CD4-positive, alpha-beta T cell treated with Interleukin-12 subunit alpha and Interleukin-12 subunit beta, for 1 hour (primary cell): ENCODE measurements at places on chromosomes 4 and X.

GRCh38 chr4:184748251-184748652 lies 14.4 kb upstream of the CENPU start:
- no peak for DNase-seq

DNA sequence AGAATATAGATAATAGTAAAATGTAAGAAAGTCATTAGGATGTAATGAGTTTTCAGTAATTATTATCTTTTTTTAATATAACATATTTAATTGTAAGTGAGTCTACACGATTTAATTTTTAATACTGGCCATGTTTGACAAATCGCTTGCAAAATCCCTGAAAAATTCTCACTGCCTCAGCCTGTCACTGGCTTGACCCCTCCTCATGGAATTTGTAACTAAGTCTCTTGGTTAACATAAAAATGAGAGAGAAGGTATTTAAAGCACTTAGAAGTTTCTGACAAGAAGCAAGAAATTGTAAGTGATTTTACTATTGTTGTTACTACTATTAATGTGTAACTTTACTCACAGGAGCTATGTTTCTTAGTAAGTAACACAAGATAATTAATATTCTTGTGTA lies 237.9 kb upstream of the GK2 start:
- no peak for DNase-seq

GRCh38 chrX:13367950-13368349 lies 48.1 kb upstream of the ATXN3L start:
- DNase-seq: no peak

DNA sequence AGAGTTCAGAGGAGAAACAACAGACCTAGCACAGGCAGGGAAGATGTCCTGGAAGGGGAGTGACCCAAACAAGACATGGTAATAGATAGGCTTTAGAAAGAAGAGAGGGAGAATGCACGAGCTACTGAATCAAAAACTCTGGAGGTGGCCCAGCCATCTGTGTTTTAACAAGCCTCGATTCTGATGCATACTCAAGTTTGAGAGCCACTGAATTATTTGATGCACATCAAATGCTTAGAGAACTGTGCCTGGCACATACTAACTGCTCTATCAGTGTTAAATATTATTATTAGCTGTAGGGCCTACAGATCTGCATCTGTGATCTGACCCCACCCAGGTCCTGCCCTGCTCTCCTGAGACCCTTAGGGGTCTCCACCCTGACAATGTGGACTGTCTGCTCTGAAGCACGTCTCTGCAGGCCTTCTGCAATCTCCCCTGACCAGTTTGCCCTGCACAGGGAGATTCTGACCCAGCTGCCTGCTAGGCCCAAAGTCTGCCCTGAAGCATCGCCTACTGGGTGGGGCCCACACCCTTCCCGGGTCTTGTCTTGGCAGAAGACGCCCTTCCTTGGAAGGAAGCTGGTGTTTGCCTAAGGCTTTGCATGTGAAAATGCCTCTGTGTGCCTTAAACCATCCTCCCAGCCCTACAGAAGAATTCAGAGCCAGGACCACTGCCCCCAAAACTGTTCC lies 201.5 kb upstream of the KLF3 start:
- DNase-seq: no peak

- DNase-seq: no peak
Measured at GRCh38 chrX:131054906-131055305, 3.2 kb upstream of the ARHGAP36 start.

- no peak for DNase-seq
Measured at GRCh38 chrX:22314211-22314610, 41.5 kb downstream of the CBLL2 start.

DNA sequence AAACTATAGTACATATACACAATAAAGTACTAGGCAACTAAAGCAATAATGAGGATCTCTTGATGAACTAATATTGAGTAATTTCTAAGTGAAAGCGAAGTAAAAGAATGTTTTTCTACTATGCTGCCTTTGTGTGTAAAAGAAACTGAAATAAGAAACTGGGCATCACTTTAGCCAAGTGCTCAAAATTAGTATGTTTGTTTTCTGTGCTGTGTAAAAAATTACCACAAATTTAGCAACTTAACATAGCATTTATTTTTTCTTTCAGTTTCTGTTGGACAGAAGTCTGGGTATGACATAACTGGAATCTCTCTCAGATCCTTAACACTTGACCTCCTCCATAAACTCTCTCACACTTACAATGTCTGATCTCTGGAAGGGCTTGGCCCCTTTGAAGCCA lies 687.1 kb upstream of the MAGEB2 start:
- DNase-seq: no peak

- DNase-seq: no peak
Measured at GRCh38 chrX:308821-309520, 9.6 kb downstream of the GTPBP6 start.

- DNase-seq: peak; percentile 9
Measured at GRCh38 chr4:78938474-78938867, 767 bp downstream of the PAQR3 start.

DNA sequence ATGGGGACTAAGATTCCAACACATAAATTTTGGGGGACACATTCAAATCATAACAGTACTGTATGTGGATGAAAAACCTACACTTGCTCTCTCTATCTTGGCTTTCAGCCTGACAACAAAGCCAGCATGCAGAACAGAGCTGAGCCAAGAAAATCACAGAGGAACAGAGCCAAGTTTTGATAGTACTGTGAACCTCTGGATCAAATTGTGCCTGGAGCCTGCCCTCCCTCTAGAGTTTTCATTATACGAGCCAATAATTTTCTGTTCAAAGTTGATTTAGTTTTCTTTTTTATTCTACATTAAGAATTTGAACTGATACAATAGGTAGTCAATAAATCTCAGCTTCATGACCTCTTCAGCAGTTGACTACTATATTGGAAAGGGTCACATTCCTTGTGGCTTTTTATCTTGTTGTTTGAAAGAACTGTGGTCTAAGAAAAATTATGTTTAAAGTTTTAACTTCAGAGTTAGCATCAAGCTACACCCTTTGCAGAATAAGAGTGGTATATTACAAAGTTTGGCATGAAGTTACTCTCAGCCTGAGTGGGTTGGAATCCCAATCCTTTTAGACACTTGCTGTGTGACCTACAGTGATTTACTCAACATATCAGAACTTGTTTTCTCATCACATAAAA lies 31.1 kb downstream of the GRID2 start:
- no peak for DNase-seq

DNA sequence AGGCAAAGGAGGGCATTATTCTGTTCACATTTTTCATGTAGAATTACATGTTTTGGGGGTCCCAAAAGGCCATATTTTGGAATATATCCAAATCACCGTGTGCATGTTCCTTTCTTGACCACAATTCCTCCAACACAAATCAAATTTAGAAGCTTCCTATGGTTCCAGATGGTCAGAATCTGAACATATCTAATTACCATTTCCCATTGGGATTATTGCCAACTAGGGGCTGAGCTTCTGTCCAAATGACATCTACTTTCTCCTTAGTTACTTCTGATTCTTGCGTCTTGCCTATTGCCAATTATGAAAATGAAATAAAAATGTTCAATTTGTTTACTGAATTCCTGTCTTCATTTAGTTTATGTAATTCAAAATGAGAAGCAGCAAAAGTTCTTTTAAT lies 163.7 kb downstream of the CPE start:
- no peak for DNase-seq

GRCh38 chrX:16658284-16658683 lies 8.3 kb downstream of the S100G start:
- DNase-seq: no peak

- DNase-seq: no peak
Measured at GRCh38 chr4:185479507-185479971, 8.0 kb upstream of the CCDC110 start.

DNA sequence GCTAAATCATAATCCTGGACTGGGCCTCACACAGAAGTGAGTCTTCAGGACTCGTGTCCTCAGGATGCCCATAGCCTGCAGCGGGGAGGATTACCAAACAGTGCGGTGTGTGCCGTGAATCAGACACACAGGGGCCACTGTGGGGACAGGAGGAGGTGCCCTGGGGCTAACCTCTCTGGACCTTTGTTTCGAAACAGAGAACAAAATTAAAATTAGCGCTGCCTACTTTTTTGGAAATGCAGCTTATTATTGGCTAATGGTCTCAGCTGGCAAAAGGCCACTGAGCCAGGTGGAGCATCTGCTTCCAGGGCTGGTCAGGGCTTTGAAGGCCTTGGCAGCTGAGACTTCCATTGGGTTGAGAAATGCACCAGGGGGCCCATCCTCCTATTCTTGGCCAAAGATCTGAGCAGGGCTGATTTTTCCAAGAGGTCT lies 236.2 kb downstream of the EVC2 start:
- DNase-seq: no peak

DNA sequence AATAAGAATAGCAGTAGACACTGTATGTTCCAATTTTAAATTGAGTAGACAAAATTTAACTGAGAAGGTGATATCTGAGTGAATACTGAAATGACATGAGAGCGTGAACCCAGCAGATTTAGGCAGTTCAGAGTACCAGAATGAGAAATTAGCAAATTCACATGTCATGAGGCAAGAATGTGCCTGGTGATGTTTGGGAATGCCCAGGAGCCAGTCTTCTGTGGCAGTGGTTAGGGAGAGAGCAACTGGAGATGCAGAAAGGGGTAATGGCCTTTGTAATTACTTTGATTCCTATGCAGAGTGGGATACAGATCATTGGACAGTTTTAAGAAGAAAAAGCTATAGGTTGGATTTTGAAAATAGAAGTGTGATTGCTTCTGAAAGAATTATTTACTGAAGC lies 621.9 kb downstream of the TECRL start:
- no peak for DNase-seq

DNA sequence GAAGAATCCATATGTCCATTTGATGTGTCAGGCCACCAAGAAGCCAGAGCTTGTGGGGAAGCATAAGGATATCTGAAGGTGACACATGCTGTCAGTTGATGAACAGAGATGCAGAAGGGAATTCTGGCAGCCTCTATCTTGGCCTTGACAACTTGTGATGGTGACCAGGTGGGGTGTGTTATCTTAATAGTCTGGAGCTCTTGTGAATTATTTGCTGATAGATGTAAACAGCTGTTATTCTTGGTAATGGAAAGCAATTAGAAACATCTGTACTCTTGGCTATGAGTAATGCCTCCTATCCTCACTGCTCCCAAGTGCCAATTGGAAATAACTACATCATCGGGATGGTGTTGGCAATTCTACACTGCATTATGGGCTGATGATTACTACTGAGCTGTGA lies 51.9 kb downstream of the NAA11 start:
- no peak for DNase-seq

- DNase-seq: no peak
Measured at GRCh38 chr4:24352112-24352511, 232.2 kb downstream of the DHX15 start.

GRCh38 chr4:13944095-13944511 lies 316.6 kb upstream of the BOD1L1 start:
- DNase-seq: no peak

- DNase-seq: no peak
Measured at GRCh38 chrX:1903236-1903935, 288.5 kb downstream of the ASMT start.

- no peak for DNase-seq
Measured at GRCh38 chrX:40628506-40628905, 5.3 kb downstream of the MPC1L start.

- peak; percentile 30 for DNase-seq
Measured at GRCh38 chr4:56762484-56763250, 58.8 kb downstream of the SPINK2 start.

DNA sequence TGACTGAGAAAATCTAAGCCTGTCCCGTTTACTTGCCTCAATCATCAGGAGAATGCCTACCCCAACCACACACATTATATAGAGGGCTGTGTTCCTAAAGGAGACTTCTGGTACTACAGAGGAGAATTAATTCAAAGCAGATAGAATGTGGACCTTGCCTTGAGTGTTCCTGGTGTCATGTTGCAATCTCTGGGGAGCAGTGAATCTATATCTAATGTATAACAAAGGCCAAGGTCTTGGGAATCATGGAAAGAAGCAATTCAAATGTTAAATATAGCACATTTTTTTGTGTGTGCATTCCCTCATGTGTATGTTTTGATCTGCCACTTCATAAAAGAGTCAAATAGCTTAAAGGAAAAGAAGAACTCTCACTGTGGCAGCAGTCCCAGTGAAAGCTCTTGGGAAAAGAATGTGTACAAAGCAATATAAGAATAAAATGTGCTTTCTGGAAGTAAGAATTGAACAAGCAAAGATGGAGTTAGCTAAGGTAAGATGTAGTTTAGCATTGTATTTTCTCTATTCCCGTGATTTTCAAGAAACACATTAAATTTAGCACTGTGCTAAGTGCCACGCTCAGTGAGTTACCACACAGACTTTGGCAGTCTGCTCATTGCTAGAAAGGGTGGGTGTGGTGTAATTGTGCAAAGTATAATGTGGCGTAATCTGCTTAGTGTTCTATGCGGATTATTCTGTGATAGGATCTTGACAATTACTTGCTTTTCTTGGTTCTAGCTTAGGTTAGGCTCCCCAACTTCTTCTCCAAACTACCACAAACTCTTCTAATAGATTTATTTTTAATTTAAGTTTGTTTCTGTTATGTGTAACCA lies 13.7 kb downstream of the ADH6 start:
- no peak for DNase-seq

- DNase-seq: no peak
Measured at GRCh38 chr4:114019969-114020358, 40.5 kb upstream of the ARSJ start.

DNA sequence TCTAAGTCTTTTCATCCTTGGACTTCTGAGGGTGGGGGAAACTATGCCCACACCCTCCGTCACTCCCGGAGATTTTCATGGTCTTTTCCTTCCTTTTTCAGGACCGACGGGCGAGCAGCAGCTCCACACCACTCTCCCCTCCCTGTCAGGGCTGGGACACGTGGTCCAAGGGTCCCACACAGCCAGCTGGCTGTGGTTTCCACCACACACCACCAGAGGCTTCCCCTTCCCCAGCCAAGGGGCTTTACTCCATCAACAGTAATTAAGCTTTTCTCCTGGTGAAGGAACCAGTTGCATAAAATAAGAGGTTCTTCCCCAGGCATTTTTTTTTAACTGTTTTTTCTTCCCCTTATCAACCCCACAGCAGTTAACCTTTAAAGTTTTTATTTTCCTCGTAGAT lies 453.9 kb downstream of the GPAT3 start:
- DNase-seq: no peak

GRCh38 chr4:86660401-86660800 lies 66.3 kb downstream of the PTPN13 start:
- DNase-seq: no peak
